ENCODE measurements at places on chromosomes 5 and 9.
A peak's percentile ranks its signal among the peaks of the same experiment; 100 is the strongest.

DNA sequence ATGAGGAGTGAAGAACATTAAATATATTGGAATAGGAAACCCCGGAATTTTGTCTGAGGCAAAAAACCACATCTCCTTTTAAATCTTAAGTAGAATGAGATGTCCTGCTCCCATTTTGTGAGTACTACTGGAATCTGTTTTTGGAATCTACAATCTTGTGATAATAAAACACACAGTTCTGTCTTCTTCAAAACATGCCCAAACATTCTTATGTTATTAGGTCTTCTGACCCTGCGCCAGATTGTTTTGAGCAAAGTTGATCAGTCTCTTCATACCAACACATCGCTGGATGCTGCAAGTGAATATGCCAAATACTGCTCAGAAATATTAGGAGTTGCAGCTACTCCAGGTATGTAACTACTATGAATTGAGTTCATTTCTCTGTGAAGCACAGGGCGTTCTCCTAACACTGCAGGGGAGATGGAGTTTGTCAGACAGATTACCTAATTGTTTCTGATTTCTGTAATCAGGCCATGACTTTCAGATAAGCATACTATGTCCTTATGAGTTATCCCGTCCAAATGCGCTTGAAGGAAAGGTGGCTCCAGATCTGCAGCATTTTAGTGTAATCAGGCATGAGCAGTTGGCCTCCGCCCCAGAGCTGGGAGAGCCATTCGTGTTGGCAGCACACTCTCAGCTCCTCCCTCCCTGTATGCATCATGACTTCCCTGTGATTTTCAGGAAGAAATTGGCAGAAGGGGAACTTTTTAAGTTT is 88.0 kb downstream of the NLN start:
- DNase-seq = no peak

DNA sequence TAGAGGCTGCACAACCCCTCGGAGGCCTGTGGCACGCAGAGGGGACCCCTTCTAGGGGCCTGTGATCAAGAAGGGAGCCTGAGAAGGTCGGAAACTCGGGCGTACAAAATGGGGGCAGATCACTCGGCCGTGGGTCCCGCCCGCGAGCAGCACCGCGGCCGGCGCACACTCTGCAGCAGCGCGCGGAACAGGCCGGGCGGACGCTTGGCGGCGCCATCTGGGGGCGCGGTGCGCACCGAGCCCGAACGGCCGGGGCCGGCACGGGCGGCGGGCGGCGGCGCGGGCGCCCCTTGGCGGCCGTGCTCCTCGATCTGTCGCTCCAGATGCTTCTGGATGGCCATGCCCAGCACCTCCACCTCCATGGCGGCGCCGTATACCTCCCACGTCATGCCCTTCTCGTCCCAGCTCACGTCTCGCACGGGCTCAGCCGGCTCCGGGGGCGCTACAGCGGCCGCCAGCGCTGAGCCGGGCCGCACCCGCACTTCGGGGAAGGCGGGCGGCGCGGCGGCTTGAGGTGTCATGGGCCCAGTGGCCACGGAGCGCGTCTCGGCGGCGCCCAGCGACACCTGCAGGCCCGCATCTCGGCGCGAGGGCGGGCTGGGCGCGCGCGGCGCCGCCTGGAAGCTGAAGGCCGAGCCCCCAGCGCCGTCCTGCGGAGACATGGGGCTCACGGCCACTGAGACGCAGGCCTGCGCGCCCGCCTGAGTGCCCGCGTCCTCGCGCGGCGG is 13.1 kb downstream of the GPRIN1 start:
- DNase-seq = peak; percentile 81

- DNase-seq = peak; percentile 59
Measured at GRCh38 chr5:140632366-140633020, 482 bp downstream of the CD14 start.

DNA sequence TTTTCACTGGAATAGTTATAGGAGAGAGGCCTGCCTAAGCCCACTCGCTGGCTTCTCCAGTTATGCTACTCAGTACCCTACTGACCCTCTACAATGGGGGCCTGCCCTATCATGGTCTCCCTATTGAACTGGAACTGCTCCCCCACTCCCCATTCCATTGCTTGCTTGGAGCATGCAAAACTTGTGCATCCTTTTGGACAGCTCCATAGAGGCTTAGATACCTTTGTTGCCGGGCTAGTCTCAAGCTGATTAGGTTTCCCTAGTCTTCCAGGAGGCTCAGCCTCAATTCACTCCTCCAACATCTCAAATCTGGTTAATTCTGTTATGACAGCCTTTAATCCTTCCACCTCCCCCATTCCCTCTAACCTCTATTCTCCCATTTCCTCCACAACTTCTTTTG is 39.9 kb downstream of the KIF24 start:
- no peak for DNase-seq

DNA sequence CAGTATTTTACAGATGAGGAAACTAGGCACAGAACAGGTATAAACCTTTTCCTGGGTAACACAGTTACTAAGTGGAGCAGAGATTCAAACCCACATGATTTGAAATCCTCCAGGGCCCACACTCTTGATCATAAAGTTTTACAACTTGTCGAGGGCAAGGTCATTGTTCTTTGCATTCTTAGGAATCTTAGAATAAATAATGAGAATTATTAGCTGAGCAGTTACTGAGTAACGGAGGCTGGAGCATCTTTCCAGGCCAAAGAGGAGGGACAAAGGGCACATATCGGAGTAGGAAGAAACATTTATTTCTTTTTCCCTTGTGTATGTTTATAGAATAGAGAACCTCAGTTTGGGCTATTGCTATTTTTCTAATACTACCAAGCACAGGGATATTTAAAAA is 27.1 kb upstream of the F2R start:
- DNase-seq = no peak

DNA sequence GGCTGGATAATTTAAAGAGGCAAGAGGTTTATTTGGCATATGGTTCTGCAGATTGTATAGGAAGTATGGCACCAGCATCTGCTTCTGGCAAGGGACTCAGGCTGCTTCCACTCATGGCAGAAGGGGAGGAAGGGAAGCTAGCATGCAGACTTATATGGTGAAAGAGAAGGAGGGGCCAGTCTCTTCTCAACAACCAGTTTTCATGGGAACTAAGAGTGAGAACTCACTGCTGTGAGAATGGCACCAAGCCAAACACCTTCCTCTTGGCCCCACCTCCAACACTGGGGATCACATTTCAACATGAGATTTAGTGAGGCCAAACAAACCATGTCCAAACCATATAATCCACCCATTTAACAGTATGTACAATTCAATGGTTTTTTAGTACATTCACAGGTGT is 113.3 kb upstream of the SHB start:
- DNase-seq = no peak

DNA sequence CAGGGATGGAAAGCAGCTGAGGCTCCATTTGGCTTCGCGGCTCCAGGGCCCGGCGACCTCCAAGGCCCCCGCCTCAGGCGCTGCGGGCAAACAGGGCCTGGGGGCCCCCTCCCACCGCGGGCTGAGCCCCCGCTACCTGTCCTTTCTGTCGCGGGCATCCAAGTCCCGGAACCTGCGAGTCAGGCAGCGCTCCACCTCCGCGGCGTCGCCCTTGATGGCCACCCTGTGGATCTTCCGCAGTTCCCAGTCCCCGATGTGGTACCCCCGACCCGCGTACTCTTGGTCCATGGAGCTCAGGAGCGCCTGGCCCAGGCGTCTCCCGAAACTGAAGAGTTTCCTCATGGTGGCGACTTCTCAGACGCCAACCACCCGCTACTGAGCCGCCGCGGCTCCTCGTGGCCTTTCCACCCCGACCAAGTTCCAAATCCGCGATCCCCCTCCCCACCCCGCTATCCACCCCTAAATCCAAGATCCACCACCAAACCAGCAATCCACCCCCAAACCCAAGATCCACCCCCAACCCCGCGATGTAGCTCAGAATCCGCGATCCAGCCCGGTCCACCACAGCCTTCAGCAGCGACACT is 86.5 kb upstream of the CCDC180 start:
- DNase-seq = peak; percentile 20

DNA sequence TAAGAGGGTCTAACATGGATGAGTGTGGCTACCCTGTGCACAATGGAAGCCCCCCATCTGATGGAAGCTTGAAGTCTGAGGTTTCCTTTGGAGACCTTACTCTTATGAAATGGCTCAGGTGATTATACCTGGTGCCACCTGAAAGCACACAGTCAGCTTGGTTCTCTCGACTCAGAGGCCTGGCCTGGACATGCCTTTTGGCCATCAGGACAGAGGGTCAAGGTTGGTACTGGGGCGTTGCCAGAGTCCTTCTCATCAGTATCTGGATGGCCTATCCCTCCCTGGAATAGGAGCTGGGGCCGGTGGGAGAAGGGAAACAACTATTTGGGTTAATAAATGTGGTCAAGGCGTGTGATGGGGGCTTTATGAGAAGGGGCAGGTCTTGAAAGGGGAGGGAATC is 48.9 kb downstream of the COL27A1 start:
- no peak for DNase-seq

GRCh38 chr9:124812441-124812876 is 35.5 kb downstream of the OLFML2A start:
- no peak for DNase-seq

- no peak for DNase-seq
Measured at GRCh38 chr5:175575301-175575700, 82.6 kb upstream of the HRH2 start.

- DNase-seq = no peak
Measured at GRCh38 chr9:76902395-76902794, 3.5 kb downstream of the PRUNE2 start.

DNA sequence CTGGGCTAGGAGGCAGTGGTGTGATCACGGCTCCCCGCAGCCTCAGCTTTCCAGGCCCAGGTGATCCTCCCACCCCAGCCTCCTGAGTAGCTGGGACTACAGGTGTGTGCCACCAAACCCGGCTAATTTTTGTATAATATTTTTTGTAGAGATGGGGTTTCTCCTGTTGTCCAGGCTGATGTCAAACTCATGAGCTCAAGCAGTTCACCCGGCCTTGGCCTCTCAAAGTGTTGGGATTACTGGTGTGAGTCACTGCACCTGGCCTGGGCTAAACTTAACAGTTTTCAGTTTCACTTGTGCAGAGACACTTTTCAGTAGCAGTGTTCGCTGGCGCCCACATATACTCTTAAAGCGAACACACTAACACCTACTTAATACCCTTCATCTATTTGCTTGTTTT is 205.6 kb upstream of the ZNF608 start:
- DNase-seq = no peak

- DNase-seq = no peak
Measured at GRCh38 chr5:58248221-58248620, 211.7 kb downstream of the PLK2 start.

DNA sequence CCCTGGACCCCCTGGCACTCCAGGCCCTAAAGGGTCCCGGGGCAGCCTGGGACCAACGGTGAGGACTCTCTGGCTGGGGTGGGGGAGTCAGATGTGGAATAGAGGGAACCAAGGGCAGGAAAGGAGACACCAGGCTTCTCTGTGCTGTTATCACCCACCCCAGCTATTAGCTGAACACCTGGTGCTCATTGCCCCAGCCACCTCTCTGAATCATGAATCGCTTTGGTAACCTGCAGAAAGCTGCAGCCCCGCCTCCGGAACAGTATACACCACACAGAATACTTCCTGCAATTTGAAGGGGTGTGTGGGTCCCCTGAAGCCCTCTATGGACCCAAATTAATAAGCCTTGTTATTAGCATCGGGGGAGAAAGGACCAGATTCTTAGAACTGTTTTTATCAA is 40.4 kb upstream of the ORM1 start:
- no peak for DNase-seq

Measured in activated T-cell treated with anti-CD3 and anti-CD28 coated beads, Interleukin-2, amount 50 U/mL, for 1 hour (primary cell).